ENCODE measurements at places on chromosomes 5 and 9.

- DNase-seq, result no peak
Measured at GRCh38 chr5:119307170-119307569, 48.6 kb upstream of the TNFAIP8 start.

DNA sequence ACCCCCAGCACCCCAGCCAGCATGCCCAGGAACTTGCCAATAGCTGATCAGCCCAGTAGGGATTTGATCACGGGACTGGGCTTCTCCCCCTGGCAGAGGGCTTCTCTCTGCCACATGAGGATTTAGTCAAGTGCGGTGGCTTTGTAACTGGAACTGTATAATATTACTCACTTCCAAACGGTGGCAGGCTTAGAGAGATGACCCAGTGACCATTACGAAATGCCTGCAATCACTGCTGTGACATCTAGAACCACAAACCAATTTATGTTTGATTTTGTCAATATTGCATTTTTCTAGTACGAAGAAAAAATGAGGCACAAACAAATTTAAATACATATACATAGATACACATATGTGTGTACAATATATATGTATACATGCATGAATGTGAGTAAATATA lies 192.1 kb downstream of the ERCC6L2 start:
- no peak for DNase-seq

- DNase-seq, result no peak
Measured at GRCh38 chr5:137024044-137024443, 475.1 kb downstream of the SPOCK1 start.

- no peak for DNase-seq
Measured at GRCh38 chr9:94944626-94945025, 218.1 kb downstream of the AOPEP start.

GRCh38 chr5:158354958-158355357 lies 496.0 kb upstream of the CLINT1 start:
- DNase-seq, result no peak

Measured in HepG2 (cell line).